ENCODE measurements at places on chromosomes 6 and 20.

DNA sequence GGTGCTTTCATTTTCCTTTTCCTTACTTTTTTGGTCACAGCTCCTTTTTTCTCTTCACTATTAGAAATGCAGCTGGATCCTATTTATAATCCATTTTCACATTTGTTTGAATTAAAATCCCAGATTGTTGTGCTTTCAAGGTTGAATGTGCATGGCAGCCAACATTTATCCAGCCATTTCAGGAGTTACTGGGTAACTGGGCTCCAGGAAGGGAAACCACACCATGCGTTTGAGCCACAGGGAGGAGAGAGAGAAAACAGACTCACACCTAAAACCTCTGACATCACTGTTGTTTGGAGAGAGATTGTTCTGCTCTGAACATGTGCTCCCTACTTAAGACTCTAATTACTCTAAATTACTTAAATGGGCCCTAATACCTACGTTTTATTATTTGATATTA, 173.4 kb downstream of the BMP2 start:
- no peak for DNase-seq

DNA sequence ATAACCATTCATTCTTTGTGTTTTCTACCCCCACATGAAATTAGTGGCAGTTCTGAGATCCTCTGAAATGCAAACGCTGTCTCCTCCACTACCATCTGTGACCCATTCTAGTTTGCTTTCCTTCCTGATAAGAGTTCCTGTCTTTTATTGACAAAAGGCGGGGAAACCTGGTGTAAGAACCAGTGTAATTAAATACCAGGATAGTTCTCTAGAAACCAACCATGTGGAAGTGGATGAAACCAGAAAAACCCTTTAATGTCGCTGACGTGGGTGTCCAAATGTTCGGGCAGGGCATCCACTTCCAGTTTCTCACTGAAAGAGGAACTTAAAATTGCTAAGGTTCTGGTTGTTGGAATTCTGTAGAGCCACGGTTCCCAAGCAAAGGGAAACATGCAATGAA, 79.1 kb downstream of the TNFRSF21 start:
- DNase-seq, result no peak

DNA sequence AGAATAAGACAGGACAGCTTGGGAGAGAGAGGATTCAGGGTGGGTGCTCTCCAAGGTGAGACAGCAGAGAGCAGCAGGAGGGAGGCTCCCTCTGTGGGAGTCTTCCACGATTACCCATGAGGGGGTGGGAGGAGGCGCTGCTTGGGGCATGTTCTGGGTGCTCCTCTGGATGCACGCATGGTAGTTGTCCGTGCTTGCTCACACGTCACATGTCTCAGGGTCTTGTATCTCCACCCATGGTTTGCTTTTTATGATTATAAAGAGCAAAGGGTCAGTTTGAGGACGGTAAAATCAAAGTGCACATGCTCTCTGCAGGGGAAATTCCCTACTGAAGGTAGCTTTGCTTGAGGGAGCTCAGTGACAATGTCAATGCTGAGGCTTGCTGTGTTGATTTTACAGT, 338.4 kb downstream of the THBS2 start:
- no peak for DNase-seq

GRCh38 chr6:28657769-28658465, 132.2 kb downstream of the GPX5 start:
- peak; percentile 42 for DNase-seq

- peak; percentile 92 for DNase-seq
Observed at GRCh38 chr20:10454151-10454750, 19.1 kb downstream of the SLX4IP start.

DNA sequence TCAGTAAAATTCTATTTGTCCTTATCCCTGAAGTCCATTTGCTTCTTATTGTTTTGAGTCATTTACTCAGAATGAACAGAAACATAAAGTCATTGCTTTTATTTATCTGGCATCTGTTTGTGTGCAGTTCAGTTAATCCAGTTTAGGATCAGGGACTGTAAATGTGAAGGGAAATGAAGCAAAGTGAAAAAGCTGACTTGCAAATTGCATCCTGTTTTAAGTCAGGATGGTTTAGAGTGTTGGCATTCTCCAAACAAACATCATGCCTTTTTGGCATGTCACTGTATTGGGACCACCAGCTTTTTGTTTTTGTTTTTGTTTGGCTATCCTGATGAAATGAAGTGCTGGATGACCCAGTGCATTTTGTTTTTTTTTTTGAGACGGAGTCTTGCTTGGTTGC, 100.2 kb upstream of the CLDN20 start:
- no peak for DNase-seq

DNA sequence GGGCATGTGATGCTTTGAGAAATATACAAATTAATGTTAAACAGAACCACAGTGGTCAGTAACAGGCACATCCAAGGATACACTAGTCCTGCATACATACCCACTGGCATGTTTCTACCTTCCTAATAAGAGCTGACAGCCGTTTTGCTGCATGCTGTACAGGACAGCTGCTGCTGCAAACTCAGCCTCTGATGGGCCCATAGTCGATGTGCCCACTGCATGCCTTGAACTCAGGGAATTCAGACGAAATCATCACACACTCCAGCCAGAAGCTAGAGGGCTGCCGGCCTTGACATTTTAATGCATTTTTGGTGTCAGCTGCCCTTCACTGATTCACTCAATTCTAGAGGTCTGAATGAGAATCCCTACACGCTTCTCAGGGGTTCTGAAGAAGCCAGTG, 29.3 kb downstream of the FKBP1A start:
- DNase-seq, result peak; percentile 34

DNA sequence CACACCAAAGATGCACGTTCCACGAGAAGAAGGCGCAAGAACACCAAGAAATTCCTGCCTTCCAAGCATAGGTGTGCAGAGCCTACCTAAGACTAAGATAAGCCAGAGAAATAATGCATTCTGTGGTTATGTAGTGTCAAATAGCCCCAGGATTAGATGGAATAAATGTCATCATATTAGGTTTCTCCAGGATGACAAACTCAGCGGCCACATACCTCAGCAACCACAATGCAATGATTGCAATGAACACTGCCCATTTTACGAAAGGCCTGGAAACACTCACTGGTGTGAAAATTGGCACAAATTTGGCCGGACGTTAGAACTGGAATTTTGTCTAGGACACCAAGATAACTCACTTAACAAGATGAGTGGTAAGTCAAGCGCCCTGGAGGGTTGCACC, 129.7 kb downstream of the SLC22A3 start:
- DNase-seq, result no peak

- no peak for DNase-seq
Observed at GRCh38 chr6:111925296-111925695, 52.0 kb upstream of the FYN start.

DNA sequence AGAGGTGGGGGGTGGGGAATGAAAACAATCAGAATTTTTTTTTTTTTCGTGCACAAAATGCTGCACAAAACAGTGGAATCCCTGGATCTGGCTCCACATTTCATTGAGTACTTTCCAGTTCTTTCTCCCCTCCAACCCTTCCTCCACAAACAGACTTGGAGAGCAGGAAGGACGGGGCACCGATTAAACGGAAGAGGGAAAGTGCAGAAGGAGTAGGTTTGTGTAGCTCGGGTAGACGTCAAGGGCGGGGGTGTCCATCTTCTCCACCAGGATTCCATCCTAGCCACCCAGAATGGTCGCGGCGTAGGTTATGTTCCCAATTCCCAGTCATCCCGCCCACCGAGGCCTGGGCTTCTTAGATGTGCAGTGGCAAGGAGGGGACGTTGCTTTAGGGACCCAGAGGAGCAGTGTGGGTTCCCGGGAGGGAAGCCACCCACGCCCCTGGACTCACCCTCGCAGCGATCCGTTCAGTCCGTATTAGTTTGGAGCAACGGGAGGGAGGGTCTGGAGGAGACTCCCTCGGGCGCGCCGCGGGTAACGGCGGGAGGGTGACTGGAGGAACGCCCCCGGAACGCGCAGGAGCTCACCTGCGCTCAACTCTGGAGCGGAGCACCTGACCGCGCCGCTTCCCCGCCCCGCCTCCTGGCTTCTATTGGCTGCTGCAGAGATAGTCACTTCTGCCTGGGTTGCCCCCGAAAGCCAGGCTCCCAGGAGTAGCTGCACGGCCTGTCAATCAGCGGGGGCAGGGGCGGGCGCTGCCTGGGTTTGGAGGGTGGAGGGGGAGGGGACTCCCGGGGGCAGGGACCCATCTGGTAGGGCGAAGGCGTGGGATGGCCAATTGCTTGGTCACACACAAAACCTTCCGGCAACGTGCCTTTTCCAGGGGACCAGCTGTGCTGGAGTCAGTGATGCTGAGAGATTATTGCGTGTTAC, at the start of gene ENPP5:
ENPP5 (minus strand) TSS at position 624 of the 933 bp plus-strand sequence. CDS start 2,718 bp downstream, outside the sequence.
- DNase-seq, result peak; percentile 95

DNA sequence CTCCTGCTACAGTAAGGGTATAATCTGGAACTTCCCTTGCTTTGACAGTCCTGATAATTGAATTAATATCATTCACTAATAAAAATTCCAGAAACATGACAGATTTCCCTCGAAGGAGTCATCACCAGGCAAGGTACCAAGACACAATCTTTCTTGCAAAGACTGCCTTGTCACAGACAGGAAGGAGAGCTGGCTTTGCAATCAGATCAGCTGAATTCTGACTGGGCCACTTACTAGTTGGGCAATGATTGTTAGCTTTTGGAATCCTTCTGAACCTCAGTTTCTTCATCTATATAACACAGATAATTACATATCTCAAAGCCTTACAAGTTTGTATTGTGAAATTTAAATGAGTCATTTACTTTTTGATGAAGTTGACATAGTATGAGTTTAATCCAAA, 344.2 kb downstream of the RFPL4B start:
- no peak for DNase-seq

- DNase-seq, result peak; percentile 12
Observed at GRCh38 chr20:20430066-20430465, 62.2 kb downstream of the INSM1 start.

DNA sequence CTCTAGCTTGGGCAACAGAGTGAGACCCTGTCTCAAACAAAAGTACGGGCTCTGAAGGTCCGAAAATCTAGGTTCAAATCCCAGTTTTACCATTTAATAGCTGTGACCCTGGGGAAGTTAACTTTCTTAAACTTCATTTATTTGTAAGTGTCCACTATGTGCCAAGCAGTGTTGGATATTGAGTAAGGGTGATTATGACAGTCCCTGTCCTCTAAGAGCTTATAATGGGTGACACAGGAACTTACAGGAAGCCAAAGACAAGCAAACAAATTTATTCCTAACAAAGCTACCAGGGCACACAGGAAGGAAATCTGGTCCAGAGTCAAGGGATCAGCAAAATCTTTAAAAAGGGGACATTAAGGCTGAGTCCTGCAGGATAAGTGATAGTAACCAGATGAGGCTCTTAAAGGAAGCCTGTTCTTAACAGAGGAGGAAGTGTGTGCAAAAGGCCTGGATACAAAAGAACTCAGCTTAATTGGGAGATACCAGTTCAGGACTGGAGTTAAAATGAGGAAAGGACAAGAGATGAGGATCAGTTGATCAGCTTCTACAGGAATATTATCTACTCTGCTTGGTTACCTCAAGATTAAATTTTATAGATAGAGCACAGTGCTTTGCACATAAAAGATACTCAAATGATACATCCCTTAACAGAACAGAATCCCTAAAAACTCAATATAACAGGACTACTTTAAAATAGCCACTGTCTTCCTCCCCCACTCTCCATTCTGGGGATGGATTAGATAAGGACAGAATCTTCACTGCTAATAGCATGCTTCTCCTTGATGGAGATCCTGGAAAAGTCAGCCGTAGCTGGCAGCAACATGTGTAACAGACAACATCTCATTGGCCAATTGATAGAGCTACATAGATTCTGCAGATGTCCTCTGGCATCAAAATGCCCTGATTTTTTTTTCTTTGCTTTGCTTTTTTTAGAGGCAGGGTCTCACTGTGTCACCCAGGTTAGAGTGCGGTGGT, 6.1 kb downstream of the SNX3 start:
- DNase-seq, result no peak

GRCh38 chr6:110408901-110409300, 6.5 kb downstream of the DDO start:
- DNase-seq, result no peak

DNA sequence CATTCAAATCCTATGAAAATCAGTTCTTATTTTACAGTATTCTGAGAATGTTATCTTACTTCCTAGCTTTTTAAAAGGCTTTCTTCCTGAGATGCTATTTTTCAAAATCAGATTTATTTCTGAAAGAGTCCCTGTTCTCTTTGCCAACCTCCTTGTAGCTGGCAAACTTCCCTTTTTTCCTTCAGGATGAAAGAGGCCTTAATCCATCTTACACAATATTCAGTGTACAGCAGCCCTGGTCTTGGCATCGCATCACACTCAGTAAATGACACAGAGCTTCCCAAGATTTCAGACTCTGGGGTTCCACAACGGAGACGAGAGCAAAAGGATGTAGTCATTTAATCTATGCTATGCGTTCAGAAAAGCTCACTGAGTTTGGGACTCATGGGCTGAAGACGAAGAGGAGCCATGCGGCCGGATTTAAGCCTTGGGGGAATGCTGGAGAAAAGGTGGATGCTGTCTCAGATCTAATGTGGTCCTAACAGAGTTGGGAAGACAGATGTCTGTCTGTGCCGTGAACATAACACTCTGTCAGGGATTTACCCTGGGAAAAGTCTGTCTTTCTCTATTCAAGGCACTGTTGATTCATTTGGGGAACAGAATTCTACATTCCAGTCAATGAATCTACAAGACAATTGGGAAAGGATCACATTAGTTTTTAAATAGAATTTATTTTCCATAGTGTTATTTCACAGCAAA, 616.4 kb upstream of the AGPAT4 start:
- DNase-seq, result no peak

GRCh38 chr6:44341095-44341890, 1.2 kb upstream of the SPATS1 start:
- no peak for DNase-seq

DNA sequence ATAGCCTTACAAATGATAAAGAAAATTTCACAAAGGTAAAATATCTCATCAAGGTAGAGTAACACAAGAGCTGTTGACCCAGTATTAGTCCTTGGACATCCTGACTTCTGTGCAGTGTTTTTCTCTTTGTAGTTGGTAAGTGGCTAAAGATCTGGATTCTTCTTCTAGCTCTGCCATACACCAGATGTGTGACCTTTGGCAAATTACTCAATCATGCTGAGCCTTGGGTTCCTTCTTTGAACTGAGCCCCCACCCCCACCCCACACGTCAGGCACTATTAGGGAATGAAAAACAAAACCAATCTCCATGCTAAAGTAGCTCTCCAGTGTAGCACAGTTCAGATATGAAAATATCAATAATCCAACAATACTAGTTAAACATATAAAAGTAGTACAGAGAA, 15.1 kb upstream of the TRIM39 start:
- no peak for DNase-seq
